M059J (cell line): ENCODE measurements at places on chromosomes 2 and 18.

GRCh38 chr2:25592766-25593292 lies 80.5 kb downstream of the DTNB start:
- no peak for DNase-seq

DNA sequence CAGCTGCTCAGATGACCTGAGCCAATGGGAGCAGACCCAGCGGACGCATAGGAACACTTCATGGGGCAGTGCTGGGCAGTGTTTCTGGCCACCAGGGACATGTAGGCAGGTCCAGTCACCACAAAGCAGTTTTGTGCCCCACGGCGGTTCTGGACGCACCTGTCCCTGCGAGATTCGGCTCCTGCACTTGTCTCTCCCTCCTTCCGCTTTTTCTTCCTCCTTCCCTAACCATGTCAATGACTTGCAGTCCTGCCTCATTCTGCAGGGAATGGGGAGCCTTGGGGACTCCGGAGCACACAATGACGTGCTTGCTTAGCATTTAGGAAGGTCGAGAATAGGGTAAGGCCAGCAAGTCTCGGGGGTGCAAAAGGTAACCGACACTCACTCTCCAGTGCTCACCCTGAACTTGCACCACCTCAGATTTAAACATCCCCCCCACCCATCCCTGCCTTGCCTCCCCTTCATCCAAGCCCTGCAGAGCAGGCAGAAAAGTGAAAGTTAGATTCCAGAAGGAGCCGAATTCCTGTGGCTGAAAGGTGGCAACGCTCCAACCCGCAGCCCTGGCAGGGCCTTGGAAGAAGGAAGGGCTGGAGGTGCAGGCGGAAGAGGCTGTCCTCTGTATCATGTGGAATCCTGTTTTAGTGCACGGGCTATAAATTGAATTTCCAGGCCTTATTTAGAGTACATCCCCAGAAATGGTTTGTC lies 40.5 kb upstream of the ATG16L1 start:
- peak; percentile 89 for DNase-seq

GRCh38 chr2:30034052-30034775 lies 112.6 kb upstream of the YPEL5 start:
- DNase-seq = peak; percentile 28

DNA sequence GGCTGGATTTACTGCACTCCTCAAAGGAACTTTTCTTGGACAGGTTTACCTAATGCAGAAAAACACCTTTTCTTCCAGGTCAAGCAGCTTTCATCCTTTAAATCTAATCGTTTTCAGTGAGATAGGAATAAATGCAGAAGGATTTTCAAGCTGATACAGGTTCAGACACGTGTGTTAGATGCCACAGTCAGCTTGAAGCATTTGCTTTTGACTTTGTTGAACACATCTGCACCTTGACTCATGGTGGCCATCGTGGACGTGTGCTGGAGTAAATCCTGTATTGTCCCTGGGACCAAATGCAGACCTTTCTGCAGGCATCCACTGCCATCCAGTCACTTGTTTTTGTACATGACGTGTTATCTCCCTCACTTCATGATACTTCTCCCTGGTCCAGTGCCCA lies 61.9 kb downstream of the KLHL29 start:
- no peak for DNase-seq

GRCh38 chr2:71477231-71477691 lies 23.9 kb downstream of the DYSF start:
- DNase-seq = no peak

- no peak for DNase-seq
Measured at GRCh38 chr2:204357286-204357685, 188.0 kb upstream of the PARD3B start.

DNA sequence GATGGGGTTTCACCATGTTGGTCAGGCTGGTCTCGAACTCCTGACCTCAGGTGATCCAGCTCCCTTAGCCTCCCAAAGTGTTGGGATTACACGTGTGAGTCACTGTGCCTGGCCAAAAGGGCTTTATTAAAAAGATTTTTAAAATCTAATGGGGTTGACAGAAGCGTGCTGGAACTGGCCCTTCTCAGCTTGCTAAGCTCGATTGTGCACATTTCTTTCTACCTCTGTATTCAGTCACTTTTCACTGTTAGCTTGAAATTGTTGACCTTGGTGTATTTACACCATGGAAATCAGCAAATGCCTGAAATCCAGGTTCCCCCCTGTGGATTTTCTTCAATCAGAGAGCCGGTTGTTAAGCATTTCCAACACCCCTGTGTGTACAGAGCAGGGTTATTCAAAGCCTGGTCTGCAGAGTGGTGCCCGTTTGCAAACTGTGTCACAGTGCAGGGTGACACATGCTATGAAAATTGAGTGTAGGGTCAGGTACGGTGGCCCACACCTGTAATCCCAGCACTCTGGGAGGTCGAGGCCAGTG lies 140.2 kb downstream of the TGIF1 start:
- DNase-seq = no peak

GRCh38 chr2:45257820-45258219 lies 248.6 kb upstream of the SIX2 start:
- no peak for DNase-seq

- no peak for DNase-seq
Measured at GRCh38 chr2:172227719-172228118, 125.0 kb upstream of the DLX2 start.

GRCh38 chr2:200447139-200447855 lies 62.6 kb downstream of the KCTD18 start:
- peak; percentile 39 for DNase-seq

- peak; percentile 91 for DNase-seq
Measured at GRCh38 chr2:121790276-121790956, 35.0 kb downstream of the TSN start.

GRCh38 chr2:11898576-11898975 lies 152.1 kb downstream of the LPIN1 start:
- DNase-seq = no peak

GRCh38 chr2:123720760-123721159 lies 304.3 kb upstream of the CNTNAP5 start:
- DNase-seq = peak; percentile 34

GRCh38 chr2:217739741-217740140 lies 263.1 kb downstream of the TNS1 start:
- no peak for DNase-seq

DNA sequence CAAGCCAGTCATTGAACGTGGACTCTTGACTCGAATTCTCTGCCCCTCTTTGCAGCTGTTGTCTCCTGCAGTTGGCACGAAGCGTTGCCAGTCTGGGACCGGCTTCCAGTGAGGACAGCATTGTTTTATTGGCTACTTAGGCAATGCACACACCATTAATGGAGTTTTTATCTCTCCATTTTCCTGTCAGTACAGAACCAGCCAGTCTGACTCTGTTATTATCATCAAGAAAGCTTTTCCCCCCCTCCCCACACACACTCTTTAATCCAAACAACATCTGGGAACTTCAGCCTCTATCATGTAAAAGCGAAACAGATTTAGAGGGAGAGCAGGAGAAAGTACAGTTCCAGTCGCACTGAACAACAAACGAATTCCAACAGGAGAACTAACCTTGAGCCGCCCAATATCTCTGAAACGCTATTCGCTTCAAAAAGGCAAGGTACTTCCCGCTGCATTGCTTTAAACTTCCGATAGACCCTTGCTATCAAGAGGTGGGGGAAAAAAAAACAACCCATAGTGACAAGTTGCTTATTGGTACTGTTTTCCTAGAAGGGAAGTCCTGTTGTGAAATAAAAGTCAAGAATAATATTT lies 38.2 kb downstream of the ACVR1 start:
- DNase-seq = peak; percentile 25

- no peak for DNase-seq
Measured at GRCh38 chr2:234374736-234375135, 122.1 kb downstream of the ARL4C start.

DNA sequence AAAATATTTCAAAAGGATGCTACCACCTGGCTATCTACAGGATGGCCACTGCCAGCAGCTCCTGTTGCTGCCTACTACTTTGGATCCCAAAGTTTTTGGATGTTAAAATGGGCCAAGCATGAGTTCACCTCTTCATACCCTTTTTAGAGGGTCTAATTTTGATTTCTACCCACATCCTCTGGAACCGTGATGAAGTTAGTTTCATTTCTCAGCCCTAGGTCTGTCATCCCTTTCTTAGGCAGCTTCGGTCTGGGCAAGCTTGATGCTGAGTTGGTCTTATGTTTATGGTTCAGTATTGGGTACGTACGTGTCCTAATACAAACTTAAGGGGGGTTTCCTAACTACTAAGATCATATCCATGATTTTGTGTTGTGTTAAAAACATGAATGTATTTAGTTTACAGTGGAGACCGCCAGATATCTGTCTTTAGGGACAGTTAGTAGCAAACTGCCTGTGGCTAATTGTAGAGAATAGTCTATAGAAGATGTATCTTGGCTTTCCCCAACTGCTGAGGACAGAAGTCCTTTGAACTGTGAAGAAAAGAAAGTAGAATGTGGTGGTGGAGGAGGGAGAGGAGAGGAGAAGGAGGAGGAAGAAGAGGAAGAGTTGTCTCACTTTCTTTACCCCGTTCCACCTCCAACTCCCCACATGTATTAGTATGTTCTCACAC lies 184.9 kb downstream of the UBE2E3 start:
- DNase-seq = no peak

DNA sequence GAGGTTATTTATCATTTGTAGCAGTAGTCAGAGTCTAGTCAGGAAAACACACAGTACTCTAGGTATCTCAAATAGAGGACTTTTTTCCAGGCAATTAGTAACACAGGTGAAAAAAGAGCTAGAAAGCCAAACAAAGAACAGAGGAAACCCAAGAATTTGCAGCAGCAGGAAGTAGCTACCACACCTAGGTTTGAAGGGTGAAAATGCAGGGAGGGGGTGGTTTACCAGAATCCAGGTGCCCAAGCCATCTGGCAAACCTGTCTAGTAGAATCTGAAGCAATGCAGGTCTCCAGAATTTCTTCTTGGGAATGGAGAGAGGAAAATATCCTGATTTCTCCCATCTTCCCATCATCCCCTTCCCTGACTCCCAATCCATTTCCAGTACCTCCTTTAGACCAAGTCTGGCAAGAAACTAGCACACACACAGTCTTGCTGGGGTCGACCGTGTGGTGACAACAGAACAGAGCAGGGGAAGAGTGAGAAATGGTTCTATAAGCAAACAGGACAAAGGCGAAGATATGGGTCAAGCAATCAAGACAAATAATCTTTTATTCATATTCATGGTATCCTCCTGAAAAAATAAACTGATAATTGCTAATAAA lies 231.9 kb upstream of the MMADHC start:
- no peak for DNase-seq

- DNase-seq = peak; percentile 90
Measured at GRCh38 chr2:223626716-223627115, 24.6 kb upstream of the SCG2 start.

GRCh38 chr2:41880561-41881243 lies 167.1 kb upstream of the PKDCC start:
- DNase-seq = peak; percentile 15

DNA sequence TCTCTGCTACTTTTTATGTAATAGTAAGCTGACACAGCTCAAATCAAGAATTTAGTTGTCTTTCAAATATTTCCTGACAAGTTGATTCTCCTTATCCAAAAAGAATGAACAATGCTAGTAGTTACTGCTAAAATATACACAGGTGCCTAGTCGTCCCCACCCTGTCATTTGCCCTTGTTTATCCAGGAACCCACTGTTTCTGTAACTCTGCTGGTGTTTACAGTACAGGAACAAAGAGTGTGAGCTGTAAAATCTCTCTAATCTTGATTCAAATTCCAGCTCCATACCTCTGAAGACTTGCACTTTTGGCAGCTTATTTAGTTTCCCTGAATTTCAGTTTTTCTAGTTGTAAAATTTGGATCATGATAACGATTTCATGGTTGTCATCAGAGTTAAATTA lies 21.1 kb upstream of the SCYGR2 start:
- no peak for DNase-seq

GRCh38 chr2:216210701-216211540 lies 101.8 kb downstream of the XRCC5 start:
- DNase-seq = peak; percentile 63

DNA sequence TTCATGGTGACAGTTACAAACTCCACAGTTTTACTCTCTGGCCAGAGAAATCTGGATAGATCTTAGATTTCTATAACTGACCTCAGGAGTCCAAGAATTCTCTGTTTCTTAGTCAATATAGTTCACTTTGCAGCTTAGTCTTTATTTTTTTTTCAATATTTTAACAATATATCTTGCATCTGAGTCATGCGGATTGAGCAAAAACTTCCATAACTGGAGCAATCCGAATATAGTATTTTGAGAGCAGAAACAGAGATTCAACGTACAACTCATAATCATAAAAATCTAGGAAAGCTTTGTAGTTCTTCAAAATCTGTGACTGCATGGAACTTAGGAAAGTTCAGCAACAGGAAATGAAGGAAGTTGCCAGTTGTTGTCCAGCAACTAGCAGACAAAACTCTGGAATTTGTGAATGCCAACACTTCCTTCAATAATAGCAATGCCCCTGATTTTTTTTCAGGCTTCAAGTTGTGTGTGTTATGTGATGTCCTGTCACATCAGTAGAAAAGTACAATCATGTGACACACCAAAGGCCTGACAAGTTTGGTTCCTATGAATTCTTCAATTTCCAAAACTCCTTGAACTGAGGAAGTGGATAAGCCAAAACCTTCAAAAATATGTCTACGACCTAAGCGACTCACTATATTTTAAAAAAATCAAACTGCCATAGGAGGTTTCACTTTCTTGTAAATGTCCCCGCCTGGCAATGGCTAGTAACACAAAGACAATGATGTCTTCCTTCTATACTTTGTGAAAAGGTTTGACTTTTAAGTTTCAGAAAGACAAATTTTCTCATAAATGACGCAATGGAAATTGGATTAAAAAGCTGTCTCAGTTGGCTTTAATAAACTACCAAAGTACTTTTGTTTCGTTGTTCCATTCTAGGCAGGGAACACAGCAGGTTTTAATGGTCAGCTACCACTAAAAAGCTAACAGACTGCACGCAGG lies 510.6 kb downstream of the ERBB4 start:
- no peak for DNase-seq

DNA sequence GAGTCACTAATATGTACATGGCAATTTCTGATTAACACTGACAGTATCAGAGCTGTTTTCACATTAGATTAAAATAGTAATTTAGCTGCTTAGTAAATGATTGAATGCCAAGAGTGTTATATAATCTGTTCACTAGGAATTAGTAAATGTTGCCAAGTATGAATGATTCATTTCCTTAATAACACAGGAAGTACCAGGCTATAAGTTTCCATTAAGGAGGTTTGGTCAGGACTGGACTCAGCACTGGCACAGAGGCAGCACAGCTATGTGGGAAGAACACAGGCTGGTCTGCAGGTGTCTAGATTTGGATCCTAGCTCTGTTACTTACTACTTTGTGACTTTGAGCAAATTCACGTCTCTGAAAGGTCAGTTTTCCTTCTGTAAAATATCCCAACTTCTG lies 97.2 kb downstream of the TDRD15 start:
- DNase-seq = peak; percentile 33

- DNase-seq = peak; percentile 56
Measured at GRCh38 chr2:162480067-162480466, 136.1 kb downstream of the GCA start.

GRCh38 chr2:226730481-226730880 lies 69.1 kb downstream of the IRS1 start:
- peak; percentile 35 for DNase-seq

- peak; percentile 66 for DNase-seq
Measured at GRCh38 chr2:96195410-96196066, 13.1 kb downstream of the STARD7 start.
